ENCODE measurements at places on chromosomes 4 and X.

GRCh38 chr4:51884606-51885005 lies 41.7 kb downstream of the DCUN1D4 start:
- no peak for DNase-seq

DNA sequence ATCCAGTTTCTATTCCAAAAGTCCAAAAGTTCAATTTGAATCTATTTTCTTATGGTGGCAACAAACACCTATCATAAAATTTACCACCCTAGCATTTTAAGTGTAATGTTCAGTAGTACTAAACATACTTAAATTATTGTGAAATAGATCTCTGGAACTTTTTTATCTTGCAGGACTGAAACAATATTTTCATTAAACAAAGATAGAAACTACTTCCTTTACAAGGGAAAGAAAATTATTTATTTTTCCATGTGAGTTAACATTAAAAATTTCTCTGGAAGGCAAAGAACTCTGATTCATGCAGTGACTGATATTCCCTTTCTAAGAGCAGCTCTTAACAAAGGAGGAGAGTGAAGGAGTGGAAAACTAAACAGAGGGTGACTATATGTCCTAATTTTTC lies 40.2 kb downstream of the ADH7 start:
- DNase-seq = no peak

GRCh38 chr4:190020790-190021717 lies 6.0 kb downstream of the FRG2 start:
- no peak for DNase-seq

GRCh38 chrX:151359341-151359740 lies 37.7 kb upstream of the VMA21 start:
- no peak for DNase-seq

- no peak for DNase-seq
Observed at GRCh38 chr4:121749225-121749624, 15.7 kb downstream of the SMIM43 start.

GRCh38 chr4:159506801-159507517 lies 404.1 kb downstream of the RAPGEF2 start:
- no peak for DNase-seq

GRCh38 chrX:48573690-48574269 lies 504 bp upstream of the RBM3 start:
- DNase-seq = peak; percentile 52

- DNase-seq = no peak
Observed at GRCh38 chrX:22056235-22056634, 24.1 kb downstream of the PHEX start.

GRCh38 chr4:128379860-128380259 lies 92.2 kb upstream of the PGRMC2 start:
- DNase-seq = peak; percentile 42

- DNase-seq = no peak
Observed at GRCh38 chrX:47802589-47802988, 34.1 kb upstream of the ZNF81 start.

DNA sequence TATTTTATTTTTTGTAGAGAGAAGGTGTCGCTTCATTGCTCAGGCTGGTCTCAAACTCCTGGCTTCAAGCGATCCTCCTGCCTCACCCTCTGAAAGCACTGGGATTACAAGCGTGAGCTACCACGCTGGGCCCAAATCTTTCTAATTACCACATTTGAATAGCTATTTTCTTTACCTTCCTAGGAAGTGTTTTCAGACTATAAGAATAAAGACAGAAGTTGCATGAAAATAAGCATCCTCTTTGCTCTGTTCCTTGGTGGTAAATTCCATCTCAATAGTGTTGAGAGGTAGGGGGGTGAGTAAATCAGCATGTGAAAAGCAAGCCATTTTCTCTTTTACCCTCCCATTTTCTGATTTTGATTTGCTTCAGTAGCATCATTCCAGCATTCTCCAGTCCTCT lies 122.4 kb downstream of the LARP7 start:
- no peak for DNase-seq

DNA sequence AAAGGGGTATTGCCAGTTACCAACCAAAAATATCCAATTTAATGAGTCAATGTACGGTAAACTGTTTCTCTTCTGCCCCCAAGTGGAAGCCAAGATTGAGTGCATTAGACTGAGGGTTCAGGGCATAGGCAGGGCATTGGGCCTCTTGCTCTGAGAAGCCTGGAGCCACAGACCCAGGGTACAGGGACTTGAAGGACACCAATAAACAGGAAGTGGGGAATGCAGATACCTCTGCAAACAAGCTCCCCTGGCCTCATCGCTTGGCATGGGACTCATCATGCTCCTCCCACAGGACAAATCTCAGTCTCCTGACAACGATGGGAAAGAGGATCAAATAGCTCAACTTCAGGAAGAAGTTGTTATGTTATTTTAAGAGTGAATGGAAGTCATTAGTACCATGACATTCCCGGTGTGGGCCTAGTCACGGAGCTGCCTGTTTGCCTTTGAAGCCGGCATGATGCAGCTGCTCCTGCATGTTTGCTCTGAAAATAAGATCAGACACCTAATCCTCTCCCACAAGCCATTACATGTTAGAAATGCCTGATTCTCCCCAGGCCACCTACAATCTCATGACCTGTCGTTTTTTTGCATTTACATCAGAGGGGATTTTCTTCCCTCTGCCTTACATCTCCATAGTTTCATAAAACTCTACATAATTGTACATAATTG lies 224.2 kb downstream of the RCHY1 start:
- no peak for DNase-seq

DNA sequence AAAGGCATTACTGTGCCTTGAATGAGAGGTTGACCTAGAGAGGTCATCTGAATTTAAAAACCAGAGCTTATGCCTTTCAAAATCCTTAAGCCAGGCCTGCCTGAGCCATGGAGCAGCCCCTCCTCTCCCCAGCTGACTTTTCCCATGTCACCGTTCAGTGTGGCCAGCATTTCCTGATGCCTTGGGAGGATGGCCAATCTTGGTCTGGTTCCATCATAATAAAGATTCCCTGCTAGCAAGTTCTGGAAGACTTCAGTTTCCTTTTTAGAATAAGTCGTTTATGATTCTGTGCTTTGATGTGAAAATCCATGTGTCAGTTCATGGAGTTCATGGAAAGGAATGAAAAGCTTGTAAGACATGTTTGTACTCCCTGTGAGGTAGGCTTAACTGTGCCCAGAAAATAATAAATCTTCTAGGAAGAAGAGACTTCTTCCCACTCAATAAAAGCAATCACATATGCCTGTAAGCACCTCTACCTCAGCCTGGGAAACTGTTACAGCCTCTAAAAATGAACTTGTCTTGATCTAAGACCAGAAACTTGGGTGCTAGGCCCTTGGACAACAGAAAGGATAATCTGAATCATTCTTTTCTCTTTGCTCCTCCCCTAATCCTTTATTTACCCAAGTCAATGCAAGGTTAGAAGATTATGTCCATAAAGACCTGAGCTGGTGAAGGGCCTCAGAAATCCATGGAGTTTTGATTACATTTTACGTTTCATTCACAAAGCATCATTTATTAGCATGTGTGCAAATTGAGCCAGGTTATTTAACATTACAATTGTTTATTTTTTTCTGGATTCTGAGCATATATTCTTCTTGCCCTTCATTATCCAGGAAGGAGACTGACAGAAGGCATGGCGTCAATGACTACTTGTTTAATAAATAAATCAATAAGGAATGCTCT lies 84.0 kb upstream of the TBC1D9 start:
- no peak for DNase-seq

- DNase-seq = no peak
Observed at GRCh38 chrX:153814591-153815315, 15.6 kb downstream of the PDZD4 start.

DNA sequence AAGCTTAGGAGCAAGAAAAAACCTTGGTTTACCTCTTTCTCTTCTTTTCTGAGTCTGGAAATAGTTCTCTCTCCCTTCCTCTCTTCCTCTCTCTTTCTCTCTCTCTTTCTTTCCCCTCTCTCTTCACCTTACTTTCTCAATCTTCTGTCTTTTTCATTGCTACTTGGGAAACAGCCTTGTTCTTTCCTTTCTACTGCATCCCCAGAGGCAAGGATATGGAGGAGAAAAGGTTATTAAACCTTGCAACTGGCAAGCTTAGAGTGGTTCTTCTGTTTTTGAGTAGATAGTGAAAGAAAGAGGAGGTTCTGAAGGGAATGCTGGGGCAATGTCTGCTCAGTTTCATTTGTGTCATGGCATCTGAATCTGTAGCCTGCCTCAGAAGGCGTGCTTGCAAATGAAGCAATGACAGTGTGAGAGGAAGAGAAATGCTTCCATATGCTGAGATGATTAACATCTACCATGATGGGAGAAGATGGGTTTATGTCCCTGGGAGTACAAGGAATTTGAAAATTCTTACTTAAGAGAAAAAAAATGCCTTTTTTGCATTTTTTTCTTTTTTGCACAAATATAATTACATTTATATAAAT lies 190.6 kb downstream of the CEP135 start:
- no peak for DNase-seq

GRCh38 chr4:186039697-186040096 lies 29.3 kb upstream of the TLR3 start:
- DNase-seq = no peak

DNA sequence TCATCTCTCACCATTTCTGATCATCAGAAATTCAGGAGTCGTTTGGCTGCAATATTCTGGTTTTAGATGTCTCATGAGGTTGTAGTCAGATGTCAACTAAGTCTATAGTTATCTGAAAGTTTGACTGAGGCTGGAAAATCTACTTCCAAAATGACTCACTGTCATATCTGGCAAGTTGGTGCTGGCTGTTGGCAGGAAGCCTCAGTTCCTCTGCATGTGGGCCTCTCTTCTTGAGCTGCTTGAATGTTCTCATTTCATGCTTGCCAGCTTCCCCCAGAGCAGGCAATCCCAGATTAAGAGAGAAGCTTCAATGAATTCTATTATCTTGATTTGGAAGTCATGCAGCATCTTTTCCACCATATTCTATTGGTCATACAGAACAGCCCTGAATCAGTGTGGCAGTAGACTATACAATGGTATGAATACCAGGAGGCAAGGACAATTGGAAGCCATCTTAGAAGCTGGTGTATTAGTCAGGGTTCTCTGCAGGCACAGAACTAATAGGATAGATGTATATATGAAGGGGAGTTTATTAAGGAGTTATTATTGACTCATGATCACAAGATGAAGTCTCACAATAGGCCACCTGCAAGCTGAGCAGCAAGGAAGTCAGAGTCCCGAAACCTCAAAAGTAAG lies 46.8 kb upstream of the ELF2 start:
- DNase-seq = peak; percentile 27

GRCh38 chr4:138034871-138035270 lies 207.3 kb downstream of the SLC7A11 start:
- DNase-seq = no peak

DNA sequence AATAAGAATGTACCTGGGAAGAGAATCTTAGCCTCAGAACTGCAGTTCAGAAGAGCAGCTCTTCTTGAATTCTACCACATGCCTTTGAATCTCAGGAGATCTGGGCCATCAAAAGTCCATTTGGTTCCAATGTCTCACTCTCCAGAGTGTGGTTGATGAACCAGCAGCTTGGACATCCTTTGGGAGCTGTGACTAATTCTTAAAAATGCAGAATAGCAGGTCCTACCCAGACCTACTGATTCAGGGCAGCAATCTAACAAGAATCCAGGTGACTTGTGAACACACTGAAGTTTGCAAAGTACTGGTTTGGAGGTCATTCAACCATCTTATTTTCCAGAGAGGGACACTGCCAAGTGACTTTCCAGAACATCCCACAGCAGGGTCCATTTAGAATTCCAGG lies 244.7 kb downstream of the PACRGL start:
- no peak for DNase-seq

- DNase-seq = no peak
Observed at GRCh38 chr4:475962-476361, 23.0 kb downstream of the ZNF721 start.

DNA sequence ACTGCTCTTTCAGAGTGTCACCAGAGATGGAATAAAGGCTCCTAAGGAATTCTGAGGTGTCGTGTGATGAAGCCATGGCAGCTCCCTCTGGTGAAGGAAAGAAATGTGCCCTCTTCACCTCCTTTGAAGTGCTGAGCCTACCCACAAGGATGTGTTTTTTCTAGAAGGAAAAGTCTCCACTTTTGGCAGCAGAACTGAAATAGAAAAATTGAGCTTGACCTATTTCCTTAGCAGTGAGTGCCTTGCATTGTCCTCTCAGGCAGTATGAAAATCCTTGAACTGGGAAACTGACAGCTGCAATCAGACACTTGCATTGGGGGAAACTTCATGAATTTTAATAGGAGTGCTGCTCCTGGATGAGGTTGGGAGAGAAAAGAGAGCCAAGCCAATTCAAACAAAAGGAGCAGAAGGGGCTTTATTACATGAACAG lies 95.2 kb downstream of the DCLK2 start:
- DNase-seq = no peak

- DNase-seq = peak; percentile 75
Observed at GRCh38 chr4:20251796-20252655, at the start of gene SLIT2. Gene SLIT2 (plus strand): TSS chr4:20251905. CDS start chr4:20253816, 1,911 bp downstream.

DNA sequence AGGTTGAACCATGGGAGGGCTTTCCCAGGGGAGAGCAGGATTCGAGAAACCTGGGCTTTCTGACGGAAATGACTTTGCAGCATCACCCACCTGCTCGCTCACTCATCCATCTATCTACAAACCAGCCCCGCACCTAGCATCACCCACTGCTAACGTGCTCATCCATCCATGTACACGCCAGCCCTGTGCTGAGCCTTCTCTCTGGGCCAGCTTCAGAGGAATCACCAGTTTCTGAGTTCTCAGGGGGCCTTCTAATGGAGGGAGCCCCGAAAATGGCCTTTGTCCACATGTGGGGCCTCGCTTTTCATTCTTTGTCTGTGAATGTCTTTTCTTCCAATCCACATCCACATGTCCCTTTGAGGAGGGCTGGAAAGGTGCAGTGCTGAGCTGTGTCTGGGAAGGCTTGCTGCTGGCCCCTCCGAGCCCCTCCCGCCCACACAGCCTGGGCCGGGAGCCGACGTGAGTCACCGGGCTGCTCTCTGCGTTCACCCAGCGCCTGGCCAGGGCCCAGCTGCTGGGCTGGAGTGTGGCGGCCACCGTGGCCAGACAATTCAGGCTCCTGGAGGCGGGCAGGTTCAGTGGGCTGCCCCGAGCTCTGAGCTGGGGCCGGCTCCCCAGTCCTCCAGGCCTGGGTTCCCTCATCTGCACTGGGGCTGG lies 14.7 kb downstream of the SORCS2 start:
- peak; percentile 85 for DNase-seq

DNA sequence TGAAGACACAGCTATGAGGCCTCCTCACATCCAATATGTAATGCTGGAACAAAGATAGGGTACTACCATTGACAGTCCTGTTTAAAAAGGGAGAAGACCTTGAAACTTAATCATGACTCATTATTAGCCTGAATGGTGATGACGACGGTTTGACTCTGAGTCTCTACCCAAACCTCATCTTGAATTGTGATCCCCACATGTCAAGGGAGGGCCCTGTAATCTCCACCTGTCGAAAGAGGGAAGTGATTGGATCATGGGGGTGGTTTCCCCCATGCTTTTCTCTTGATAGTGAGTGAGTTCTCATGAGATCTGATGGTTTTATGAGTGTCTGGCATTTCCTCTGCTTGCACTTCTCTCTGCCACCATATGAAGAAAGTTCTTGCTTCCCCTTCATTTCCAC lies 395.3 kb upstream of the CPEB2 start:
- no peak for DNase-seq

DNA sequence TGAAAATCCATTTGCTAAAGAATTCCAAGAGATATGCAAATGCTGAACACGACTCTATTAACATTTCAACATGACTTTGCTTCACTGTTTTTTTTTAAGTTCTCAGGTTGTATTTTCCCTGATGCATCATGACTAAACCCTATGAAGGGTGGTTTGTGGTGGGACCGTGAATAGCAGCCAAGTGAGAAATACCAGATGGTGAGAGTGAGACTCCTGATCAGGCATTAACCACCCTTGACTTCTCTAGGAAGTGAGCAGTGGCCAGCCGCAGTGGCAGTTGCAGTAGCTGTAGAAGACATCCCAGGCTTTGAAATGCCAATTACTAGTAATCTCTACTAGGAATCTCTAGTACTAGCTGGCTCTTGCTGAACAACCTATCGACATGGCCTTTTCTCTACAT lies 383.4 kb downstream of the FAM133A start:
- DNase-seq = no peak

All from heart right ventricle (tissue), 16 donors.